Hair follicular keratinocyte (primary cell): ENCODE measurements at places on chromosomes 5 and 9. TPM values are rescaled to one million over a fixed set of nuclear protein-coding genes. Genes with fewer than 3 reads are reported as not detected.

Gene PITX1
- 3.7 and 4.2 TPM in 2 replicates for total RNA-seq

Gene GADD45G
- 0.19 TPM in 1 of 2 replicates, not detected in the other for total RNA-seq

Gene OR1Q1
- total RNA-seq: not detected in 2 replicates

Gene FCHO2
- total RNA-seq: 4.7 and 8.7 TPM in 2 replicates
